Fibroblast of lung (primary cell): ENCODE measurements at places on chromosomes 2 and 18. TPM values are rescaled to one million over a fixed set of nuclear protein-coding genes. Genes with fewer than 3 reads are reported as not detected.

DNA sequence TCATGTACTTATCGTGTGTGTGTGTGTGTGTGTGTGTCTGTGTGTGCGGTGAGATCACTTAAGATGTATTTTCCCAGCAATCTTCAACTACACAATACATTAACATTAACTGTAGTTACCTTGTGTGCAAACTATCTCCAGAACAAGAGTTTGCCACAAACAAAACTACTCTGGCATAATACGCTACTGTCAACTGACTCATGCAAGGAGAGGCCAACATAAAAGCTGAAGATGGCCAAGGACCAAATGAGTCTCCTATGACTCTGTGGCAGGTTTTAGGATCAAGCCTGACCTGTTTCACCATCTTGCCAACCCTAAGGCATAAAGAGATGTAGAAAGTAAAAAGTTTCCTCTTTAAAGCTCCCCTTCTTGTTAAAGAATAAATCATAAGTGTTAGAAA is 20.1 kb downstream of the CYB5A start:
- no peak for DNase-seq

GRCh38 chr2:15615301-15615920 is 23.7 kb downstream of the DDX1 start:
- no peak for DNase-seq

GRCh38 chr18:48663931-48664847 is 125.4 kb downstream of the CTIF start:
- DNase-seq = peak; percentile 43

Gene GLI2
- 2.8 and 3.8 TPM in 2 replicates for polyA plus RNA-seq

DNA sequence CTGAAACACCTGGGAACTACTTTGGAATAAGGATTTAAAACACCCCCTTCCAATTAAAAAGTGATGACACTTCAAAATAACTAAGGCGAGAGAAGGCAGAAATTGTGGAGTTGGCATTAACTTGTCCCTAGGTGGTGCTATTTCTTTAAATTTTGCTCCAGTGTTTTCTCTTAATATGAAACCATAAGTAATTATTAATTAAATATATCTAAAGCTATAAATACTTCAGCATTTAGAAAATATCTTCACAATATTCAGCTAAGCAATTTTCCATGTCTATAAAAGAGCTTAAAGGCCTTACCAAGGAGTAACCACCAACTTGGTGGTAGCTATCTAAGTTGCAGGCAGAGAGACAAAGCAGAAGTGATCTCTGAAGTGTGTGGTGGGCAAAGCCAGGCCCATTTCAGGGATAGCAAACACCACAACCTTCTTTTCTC is 186.8 kb upstream of the PGAP1 start:
- peak; percentile 66 for DNase-seq
